ENCODE measurements at places on chromosomes 3 and 15. TPM values are rescaled to one million over a fixed set of nuclear protein-coding genes. Genes with fewer than 3 reads are reported as not detected.

DNA sequence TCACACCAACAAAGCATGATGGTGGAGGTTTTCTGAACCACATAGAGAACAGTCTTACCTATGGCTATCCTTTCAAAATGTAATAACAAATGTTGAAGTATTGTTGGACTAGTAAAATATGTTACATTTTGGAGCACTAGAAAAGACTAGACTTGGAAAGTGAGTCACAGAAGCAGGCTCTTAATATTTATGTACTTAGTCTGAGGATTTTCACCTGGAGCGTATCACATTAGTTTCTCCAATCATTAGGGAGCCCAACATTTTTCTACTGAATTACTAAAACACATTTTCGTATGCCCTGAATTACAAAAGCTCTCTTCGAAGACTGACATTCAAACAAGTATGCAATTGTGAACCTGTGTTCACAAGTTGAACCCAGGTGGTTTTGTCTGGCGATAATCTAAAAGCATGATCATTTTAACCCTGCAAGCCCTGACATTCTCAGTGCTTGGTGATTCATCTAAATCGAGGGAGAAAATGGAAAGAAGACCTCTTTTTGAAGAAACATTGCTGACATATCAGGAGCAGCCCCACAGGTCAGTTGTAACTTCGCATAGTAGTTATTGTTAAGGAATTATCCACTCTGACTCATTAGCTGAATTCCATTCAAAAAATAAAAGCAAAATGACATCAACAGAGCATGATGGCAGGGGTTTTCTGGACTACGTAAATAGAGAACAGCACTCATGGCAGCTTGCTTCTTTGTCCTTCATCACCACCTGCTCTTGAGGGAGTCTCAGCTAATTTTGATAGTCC, 679.8 kb upstream of the NECTIN3 start:
- H3K4me3 ChIP-seq, result no peak overlapping the region
- H3K36me3 ChIP-seq, result no peaks in the 10 kb centered on the region
- H3K4me1 ChIP-seq, result no peaks in the 10 kb centered on the region
- DNase-seq, result no peak
- H3K27ac ChIP-seq, result no peak overlapping the region

The ZNF662 gene
- total RNA-seq, result 2.7 TPM

DNA sequence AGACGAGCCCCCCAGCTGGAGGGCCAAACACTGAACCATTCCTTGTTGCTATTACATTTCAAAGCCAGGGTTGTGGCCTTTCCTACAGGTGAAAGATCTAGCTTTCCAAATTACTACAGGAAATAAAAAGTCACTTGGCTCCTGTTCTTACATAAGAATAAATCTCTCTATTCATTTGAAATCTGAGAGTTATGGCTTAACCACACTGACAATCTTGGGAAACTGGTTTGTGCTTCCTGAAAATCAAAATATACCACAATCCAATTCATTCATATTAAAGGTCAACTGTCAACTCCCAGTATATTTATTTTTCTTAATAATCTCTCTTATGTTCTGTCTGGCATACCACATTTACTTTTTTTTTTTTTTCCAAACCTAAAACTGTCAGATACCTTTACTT, 103.7 kb upstream of the LMOD3 start:
- no peak overlapping the region for H3K27ac ChIP-seq
- no peak for DNase-seq
- H3K4me1 ChIP-seq, result no peaks in the 10 kb centered on the region
- H3K27me3 ChIP-seq, result no peaks in the 10 kb centered on the region
- no peaks in the 10 kb centered on the region for H3K36me3 ChIP-seq
- H3K4me3 ChIP-seq, result no peak overlapping the region

GRCh38 chr15:50758712-50759205, 6.7 kb downstream of the SPPL2A start:
- no peak for DNase-seq
- H3K27ac ChIP-seq, result no peak overlapping the region
- no peak overlapping the region for H3K4me3 ChIP-seq
- no peaks in the 10 kb centered on the region for H3K27me3 ChIP-seq

The VEPH1 gene
- total RNA-seq, result not detected

The PP2D1 gene
- not detected for total RNA-seq

GRCh38 chr3:13972679-13973379, 93.0 kb upstream of the WNT7A start:
- H3K4me3 ChIP-seq, result no peak overlapping the region
- no peaks in the 10 kb centered on the region for H3K36me3 ChIP-seq
- no peak for DNase-seq

The KBTBD13 gene
- total RNA-seq, result not detected

The SLC15A2 gene
- 4.3 TPM for total RNA-seq

DNA sequence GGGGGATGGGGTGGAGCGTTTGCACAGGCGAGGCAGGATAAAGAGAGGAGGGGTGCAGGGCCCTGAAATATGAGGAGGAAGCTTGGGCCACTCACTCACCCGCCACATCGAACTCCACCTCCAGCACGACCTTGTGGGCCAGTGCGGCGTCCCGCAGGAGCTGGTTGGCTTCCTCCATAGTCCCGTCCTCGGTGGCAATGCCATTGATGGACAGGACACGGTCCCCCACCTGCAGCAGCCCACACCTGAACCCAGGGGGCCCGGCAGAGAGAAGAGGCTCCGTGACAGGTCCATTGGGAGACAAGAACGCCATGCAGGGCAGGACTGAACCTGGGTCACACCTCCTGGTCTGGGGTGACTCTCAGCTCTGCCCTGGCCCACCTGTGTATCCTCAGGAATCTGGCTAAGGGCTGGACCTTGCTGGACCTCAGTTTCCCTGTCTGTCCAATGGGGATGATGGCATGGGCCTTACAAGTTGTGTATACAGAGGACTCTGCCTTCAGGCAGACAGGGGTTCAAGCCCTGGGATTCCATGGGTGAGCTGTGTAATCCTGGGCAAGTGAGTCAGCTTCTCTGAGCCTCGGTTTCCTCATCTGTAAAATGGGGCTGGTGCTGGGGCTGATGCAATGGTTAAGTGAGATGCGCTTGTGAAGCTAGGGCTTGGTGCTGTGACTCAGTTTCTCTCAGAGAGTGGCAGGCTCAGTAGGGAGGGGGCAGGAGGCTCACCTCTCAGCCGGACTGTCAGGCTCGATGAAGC, 26.4 kb downstream of the GRIP2 start:
- no peaks in the 10 kb centered on the region for H3K36me3 ChIP-seq

GRCh38 chr3:177124882-177125281, 72.4 kb downstream of the TBL1XR1 start:
- DNase-seq, result no peak
- H3K27ac ChIP-seq, result no peak overlapping the region
- peaks cover 59% of the 10 kb centered on the region for H3K4me1 ChIP-seq
- no peak overlapping the region for H3K4me3 ChIP-seq

GRCh38 chr15:29820394-29821154, 1.7 kb downstream of the TJP1 start:
- H3K4me1 ChIP-seq, result peaks cover 14% of the 10 kb centered on the region
- DNase-seq, result no peak
- peaks cover 28% of the 10 kb centered on the region for H3K27me3 ChIP-seq
- H3K27ac ChIP-seq, result no peak overlapping the region

DNA sequence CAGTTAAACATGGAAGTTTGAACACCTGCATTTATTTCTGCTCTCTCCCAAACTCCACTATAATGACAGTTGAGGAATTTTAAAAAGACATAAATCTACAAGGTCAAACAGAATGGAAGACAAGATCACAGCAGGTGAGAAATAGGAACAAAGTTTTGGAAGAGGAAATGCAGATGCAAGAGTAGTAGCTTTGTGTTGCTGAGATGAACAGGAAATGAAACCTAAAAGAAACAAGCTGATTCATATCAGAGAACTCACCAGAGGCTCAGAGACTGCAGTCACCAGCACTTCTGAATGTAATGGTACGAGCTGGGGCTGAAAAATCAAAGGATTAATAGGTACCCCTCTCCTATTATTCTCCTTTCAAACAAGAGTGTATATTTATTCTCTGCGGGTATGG, 459.9 kb downstream of the RAP2B start:
- peaks cover 60% of the 10 kb centered on the region for H3K4me1 ChIP-seq
- H3K4me3 ChIP-seq, result peak overlapping the region; percentile 38
- H3K27me3 ChIP-seq, result no peaks in the 10 kb centered on the region
- peak; percentile 21 for DNase-seq

The HHATL gene
- not detected for total RNA-seq

The CASR gene
- total RNA-seq, result 0.03 TPM

The AGTR1 gene
- not detected for total RNA-seq

DNA sequence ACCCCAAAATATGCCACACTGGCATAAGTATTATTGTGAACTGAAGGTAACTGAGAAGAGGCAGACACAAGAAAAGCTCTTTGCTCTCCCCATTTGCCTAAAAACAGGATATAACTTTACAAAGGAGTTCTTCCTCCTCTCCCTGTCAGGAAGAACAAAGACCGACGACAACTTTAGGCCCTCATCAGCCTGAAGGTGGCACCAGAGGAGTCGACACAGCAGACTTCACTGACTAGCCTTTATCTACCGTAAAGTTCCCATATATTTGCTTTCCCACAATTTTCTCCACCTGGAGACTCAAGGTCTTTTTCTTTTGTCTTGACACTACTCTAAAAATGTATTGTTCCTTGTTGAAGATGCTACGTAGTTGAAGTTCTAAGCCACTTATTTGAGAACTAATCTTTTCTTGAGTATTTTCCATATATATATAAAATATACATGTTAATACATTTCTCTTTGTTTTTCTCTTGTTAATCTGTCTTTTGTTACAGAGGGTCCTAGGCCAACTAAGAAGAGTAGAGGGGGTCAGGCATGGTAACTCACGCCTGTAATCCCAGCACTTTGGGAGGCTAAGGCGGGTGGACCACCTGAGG, 16.2 kb upstream of the XIRP1 start:
- H3K4me3 ChIP-seq, result no peak overlapping the region
- H3K27ac ChIP-seq, result no peak overlapping the region
- DNase-seq, result peak; percentile 39
- no peaks in the 10 kb centered on the region for H3K27me3 ChIP-seq
- H3K36me3 ChIP-seq, result no peaks in the 10 kb centered on the region
- peaks cover 12% of the 10 kb centered on the region for H3K4me1 ChIP-seq

DNA sequence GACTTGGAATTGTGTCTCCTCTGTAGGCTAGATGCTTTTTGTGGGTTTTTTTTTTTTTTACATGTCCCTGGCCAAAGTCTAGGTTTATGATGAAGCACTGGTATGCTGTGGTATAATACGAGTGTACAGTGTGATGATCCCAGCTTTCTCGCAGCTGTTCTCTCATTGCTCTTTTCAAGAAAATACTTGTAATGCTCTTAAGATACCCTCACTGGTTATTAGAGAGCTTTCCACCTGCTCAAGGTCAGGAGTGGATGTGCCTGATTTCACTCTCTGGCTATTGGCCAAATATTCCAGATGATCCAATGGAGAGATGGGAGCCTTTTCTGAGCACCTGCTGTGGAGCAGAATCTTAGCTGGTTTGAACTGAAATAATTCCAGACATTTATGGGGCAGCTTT, 215.1 kb downstream of the MYRIP start:
- no peak overlapping the region for H3K27ac ChIP-seq
- no peak overlapping the region for H3K4me3 ChIP-seq
- DNase-seq, result no peak
- no peaks in the 10 kb centered on the region for H3K36me3 ChIP-seq

The GABRR3 gene
- total RNA-seq, result not detected

GRCh38 chr3:147299656-147300055, 106.7 kb downstream of the ZIC4 start:
- no peaks in the 10 kb centered on the region for H3K4me1 ChIP-seq
- no peak overlapping the region for H3K27ac ChIP-seq
- no peak overlapping the region for H3K4me3 ChIP-seq
- no peaks in the 10 kb centered on the region for H3K27me3 ChIP-seq

- H3K4me3 ChIP-seq, result no peak overlapping the region
- H3K36me3 ChIP-seq, result no peaks in the 10 kb centered on the region
- no peak for DNase-seq
- no peaks in the 10 kb centered on the region for H3K27me3 ChIP-seq
- no peak overlapping the region for H3K27ac ChIP-seq
Observed at GRCh38 chr15:47987908-47988532, 132.8 kb upstream of the SLC24A5 start.

GRCh38 chr15:99435877-99436541, 129.8 kb upstream of the MEF2A start:
- H3K4me1 ChIP-seq, result peaks cover 26% of the 10 kb centered on the region
- H3K27ac ChIP-seq, result no peak overlapping the region
- no peaks in the 10 kb centered on the region for H3K36me3 ChIP-seq
- DNase-seq, result no peak

All from CD4-positive, alpha-beta memory T cell (primary cell).